ENCODE measurements at places on chromosomes 1 and 21.

GRCh38 chr1:164583835-164584539 is 25.0 kb downstream of the PBX1 start:
- no peak for DNase-seq

DNA sequence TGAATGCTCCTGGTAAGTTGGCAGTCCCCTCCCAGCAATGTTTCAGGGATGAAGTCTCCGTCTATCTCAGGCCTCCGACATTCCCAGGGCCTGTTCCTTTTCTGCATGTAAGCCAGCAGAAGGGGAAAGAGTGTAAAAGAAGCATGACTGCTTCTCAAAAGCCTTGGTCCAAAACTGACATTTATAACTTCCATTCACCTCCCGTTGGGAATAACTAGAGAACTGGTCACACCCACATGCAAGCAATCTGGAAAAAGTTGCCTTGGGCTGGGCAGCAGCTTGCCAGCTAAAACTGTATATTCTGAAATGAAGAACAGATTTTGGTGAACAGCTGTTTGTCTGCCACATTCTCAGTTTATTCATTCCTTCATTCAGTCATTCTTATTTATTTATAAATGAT is 24.2 kb upstream of the NPL start:
- no peak for DNase-seq

DNA sequence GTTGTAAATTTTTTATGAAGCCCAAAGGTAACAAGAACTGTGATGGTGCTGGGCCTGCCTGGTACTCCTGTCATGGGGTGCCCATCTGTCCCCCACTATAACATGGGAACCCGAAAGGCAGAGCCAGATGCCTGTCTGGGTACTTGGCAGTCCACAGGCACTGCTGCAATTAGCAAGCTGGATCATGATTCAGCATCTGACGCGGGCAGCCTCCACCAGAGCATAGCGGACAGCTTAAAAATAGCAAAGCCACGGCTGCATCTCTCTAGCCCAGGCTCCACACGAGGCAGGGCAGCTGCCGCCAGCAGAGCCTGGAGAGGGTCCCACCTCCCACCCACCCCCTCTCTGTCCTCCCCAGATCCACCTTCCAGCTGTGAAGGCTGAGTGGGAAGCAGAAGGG is 22.9 kb downstream of the SUSD4 start:
- peak; percentile 38 for DNase-seq

DNA sequence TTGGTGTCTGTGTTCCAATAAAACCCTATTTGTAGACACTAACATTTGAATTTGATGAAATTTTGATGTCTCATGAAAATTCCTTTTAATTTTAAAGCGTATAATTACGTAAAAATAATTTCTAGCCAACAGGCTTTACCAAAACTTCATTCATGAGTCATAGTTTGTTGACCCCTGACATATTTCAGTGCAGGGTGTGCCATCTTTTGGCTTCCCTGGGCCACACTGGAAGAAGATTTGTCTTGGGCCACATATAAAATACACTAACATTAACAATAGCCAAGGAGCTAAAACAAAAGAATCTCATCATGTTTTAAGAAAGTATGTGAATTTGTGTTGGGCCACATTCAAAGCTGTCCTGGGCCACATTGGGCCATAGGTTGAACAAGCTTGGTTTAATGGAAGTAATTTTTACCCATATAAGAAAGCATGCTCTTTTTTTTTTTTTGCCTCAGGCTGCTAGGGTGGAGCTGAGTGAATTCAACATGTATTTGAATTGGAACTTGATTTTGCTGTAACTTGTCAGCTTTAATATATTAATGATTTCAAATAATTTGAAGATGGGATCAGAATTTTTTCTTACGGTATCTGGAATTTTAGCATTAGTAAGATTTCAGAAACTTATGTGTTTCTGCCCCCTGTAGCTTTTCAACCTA is 267.7 kb upstream of the RGS18 start:
- DNase-seq = peak; percentile 11

DNA sequence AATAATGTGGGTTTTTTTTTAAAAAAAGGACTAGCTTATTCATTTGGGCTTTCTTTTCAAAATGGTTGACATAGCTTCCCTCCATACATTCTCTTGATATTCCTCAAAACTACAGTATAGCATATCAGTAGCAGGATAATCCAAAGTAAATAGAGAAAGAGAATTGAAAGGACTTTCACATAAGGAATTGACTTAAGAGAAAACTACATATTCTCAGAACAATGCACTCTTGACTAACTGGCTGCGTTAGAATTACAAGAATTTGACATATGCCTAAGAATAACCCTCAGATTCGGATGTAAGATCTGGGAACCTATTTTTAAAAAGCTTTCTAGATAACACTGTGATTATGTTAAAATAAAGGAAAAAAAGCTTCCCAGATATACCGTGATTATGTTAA is 3.1 kb downstream of the PRKAB2 start:
- DNase-seq = no peak

DNA sequence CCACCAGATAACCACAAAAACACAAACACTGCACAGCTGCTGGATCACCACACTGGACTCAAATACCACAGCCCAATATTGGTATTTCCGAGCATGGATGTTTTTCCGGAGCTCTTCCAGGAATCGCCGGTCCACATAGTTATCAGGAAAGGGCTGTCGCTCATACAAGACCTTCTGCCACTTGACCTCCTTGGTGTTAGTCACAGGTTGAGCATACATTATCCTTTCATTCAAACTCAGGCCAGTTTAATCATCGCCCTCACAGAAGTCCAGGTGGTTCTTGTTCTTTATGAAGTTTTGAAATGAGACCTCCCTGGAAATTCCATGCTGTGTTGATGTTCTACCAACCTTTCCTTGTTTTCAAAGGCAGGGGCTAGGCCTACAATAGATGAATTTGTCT is 1.5 kb downstream of the PIGC start:
- DNase-seq = no peak

GRCh38 chr1:203208181-203208580 is 21.3 kb downstream of the CHIT1 start:
- no peak for DNase-seq

DNA sequence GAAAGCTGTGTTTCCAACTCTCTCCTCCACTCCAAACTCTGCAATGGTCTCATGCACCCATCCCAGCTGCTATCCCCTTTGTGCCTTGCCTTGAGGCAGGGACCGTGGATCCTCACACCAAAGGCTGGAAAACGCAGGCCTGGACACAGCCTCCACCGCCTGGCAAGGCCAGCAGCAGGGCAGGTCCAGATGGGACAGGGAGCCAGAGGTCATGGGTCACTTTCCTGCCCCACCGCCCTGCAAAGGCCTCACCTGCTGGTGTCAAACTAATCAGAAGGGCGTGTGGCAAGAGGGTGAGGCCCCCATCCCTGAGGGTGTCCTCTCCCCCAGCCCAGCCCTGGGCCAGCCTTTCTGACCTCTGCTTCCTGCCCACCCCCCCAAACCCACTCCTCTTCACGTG is 106.3 kb downstream of the PAX7 start:
- DNase-seq = no peak

DNA sequence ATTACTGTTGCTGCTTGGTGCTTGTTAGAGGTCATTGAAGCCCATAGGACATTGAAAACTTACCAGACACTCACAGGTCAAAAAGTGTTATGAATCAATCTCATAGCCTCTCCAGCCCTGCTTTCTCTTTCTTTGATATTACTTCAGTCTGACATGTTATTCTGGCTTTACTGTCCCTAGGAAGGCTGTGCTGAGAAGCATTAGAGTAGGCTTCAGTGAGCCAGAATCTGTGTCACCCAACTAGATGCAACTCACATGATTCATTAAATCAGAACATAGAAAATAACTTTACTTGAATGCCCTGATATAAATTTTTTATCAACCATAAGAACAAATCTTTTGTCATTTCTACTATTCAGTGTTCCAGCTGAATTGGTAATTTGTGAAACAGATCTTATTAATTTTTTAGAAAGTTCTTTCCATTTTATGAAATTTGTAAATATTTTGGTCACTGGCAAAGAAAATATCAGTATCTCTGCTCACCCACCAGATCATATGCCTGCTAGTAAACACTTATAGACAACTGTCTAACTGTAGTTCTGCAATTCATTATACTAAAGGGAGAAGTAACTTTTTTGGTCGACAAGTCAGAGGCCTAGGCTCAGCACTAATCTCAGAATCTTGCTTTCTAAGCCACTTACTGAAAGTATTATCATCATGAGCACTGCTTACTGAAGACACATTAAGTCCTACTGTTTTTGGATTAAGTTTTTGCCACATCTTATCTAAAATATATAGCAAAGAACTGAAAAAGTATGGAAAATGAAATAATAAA is 48.2 kb downstream of the RPAP2 start:
- DNase-seq = no peak

DNA sequence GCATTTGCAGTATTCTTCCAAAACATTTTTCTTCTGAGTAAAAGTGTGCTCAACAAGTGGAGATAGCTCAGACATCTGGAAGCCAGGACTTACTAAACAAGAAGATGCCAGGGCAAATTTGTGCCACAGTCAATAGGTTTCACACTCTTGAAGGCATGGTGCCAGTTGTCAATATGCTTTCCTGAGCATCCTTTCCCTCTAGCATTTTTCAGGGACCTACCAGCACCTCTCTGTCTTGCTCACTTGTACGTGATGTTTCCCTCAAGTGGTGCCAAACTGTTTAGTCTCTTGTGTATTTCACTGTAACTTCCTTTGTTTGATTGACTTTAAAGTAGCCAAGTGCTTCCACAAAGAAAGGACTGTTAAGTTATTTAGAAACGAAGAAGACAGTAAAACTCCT is 194.0 kb upstream of the SGIP1 start:
- DNase-seq = no peak

GRCh38 chr1:26788836-26789611 is 1.3 kb downstream of the PIGV start:
- peak; percentile 87 for DNase-seq

GRCh38 chr1:117573386-117574023 is 32.3 kb upstream of the TENT5C start:
- no peak for DNase-seq

DNA sequence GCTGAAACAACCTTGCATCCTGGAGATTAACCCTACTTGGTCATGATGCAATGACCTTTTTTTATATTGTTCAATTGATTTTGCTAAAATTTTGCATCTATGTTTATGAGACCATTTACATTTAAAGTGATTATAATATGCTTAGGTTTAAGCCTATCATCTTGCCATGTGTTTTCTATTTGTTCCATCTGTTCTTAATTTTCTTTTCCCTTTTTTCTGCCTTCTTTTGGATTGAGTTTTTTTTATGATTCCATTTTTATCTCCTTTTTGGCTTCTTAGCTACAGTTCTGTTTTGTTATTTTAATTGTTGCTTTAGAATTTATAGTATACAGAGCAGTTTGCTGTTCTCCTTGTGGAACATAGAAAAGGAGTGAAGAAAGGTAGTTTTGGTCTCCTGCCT is 385.1 kb upstream of the USP24 start:
- no peak for DNase-seq

DNA sequence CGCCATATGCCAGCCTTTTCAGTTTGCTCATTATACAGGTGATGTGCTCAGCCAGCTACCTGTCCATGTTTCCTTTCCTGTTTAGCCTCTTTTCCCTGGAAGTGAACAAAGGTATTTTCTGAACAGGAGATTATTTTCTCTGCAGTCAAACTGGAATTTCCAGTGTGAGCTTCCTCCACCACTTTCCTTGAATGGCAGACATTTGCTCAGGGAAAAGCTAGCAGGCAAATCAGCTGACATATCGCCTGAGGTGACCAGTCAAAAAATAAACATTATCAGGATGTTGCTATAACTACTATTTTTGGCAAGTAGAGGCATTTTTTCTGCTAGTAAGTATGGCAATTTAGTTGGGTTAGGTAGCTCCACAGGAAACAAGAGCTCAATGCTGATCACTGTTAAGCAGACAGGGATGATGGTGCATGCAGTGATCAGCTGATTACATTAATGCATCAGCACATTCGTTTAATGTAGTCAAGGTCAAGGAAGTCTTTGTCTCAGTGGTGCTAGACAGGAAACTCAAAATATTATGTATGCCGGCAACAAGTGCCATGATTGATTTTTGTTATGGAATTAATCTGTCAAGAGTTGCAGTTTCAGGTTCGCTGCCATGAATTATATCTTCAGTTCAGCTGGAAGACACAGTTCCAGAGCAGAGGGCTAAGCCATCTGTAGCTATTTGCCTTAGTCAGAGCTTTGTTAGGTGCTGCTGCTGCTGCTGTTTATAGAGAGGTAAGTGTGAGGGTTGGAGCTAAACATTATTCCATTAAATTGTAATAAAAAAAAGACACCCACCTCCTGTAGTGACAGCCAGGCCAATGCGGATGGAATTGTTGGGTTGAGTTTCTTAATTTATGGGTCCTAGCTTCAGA is 179.7 kb upstream of the ST6GALNAC5 start:
- DNase-seq = no peak

DNA sequence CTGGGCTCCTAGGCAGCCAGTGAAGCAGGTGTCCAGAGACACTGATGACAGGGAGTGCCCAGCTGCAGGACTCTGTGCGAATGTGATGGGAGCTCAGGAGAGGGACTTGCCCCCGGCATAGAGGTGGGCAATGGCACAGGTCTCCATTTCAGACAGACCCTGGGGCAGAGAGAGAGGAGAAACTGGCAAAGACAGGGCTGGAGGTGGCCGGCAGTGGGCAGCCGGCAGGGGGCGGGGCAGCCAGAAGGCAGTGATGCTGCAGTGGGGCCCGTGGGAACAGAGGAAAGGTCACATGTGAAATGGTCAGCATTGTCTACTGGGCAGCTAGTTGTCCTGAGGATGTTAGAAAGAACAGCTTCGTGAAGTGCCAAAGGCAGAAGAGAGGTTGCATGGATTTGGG is 112.6 kb downstream of the HUNK start:
- DNase-seq = no peak

GRCh38 chr1:91891969-91892368 is 6.0 kb upstream of the TGFBR3 start:
- peak; percentile 11 for DNase-seq

DNA sequence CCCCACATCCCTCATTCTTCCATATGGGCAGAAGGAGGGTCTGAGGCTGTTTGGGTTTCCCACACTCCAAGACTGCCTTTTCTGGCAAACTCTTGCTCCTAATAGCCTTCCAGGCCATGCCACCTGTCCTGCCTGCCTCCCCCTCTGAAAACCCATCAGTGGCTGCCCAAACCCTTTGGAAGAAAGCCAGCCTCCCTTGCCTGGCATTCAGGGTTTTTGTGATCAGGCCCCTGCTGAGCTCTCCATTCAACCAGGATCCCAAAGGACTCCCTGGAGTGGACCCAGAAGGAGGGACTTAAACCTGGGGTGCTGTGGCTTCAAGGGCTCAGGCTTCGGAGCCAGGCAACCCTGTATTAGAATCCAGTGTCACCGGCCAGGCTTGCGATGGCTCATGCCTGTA is 4.2 kb upstream of the GUCA2A start:
- DNase-seq = no peak
